ENCODE measurements at places on chromosomes 2 and 18.

- no peak for DNase-seq
These were observed 7.7 kb downstream of the TPO start for GRCh38 chr2:1420746-1421480.

DNA sequence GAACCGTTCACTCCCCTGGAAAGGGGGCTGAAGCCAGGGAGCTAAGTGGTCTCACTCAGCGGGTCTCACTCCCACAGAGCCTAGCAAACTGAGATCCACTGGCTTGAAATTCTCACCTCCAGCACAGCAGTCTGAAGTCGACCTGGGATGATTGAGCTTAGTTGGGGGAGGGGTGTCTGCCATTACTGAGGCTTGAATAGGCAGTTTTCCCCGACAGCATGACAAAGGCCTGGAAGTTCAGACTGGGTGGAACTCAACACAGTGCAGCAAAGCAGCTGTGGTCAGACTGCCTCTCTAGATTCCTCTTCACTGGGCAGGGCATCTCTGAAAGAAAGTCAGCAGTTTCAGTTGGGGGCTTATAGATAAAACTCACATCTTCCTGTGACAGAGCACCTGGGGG lies 292.5 kb downstream of the NUP35 start:
- DNase-seq: no peak

DNA sequence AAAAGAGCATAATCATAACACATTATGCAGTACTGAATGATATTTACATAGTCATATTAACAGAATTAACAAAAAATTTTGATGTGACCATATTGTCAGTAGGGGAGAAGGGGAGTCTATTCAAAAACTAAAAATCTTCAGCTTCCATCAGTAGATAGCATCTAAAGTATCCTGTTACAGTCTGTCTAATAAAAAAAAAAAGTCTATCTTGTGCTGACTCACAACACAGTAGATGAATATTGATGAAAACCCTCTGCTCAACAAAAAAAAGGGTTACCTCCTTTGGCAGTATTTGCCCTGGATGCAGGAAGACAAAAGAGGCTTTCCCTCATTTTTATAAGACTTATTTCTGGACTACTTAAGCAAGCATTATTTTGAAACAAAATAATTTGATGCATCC lies 27.3 kb downstream of the GRB14 start:
- no peak for DNase-seq

GRCh38 chr2:241354668-241355658 lies 1.1 kb upstream of the FARP2 start:
- DNase-seq: peak; percentile 29

DNA sequence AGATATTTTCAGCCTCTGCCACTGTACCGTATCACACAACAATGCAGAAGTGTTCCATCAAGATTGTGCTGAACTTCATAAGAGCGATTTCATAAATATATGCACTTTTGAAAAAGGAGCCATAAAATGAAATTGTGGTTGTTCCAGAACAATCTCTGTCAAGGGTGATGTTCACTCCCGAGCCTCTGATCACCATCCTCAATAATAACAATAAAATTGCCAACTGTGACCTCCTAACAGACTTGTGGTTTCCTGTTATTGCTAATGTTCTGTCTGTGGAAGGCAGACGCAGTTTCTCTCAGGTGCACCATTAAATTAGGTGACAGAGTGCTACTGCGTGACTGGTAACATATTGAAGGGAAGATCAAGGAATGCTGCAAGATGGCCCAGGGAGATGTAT lies 383.7 kb downstream of the SOCS6 start:
- DNase-seq: no peak

- no peak for DNase-seq
These were observed 36.0 kb downstream of the PHLPP1 start for GRCh38 chr18:62751341-62751821.

GRCh38 chr18:44781886-44782285 lies 101.2 kb downstream of the SETBP1 start:
- no peak for DNase-seq

GRCh38 chr2:99772591-99773331 lies 282.9 kb upstream of the REV1 start:
- DNase-seq: no peak

GRCh38 chr2:31296641-31297287 lies 62.8 kb downstream of the EHD3 start:
- no peak for DNase-seq

GRCh38 chr2:218898109-218898878 lies 17.6 kb downstream of the WNT10A start:
- DNase-seq: no peak

- DNase-seq: no peak
These were observed 999.7 kb upstream of the LRRTM1 start for GRCh38 chr2:81304154-81304830.
